ENCODE measurements at places on chromosomes 5 and 9. TPM values are rescaled to one million over a fixed set of nuclear protein-coding genes. Genes with fewer than 3 reads are reported as not detected.

The SLC34A3 gene
- polyA plus RNA-seq: 4.4 TPM

The IRGM gene
- 0.46 TPM for polyA plus RNA-seq

DNA sequence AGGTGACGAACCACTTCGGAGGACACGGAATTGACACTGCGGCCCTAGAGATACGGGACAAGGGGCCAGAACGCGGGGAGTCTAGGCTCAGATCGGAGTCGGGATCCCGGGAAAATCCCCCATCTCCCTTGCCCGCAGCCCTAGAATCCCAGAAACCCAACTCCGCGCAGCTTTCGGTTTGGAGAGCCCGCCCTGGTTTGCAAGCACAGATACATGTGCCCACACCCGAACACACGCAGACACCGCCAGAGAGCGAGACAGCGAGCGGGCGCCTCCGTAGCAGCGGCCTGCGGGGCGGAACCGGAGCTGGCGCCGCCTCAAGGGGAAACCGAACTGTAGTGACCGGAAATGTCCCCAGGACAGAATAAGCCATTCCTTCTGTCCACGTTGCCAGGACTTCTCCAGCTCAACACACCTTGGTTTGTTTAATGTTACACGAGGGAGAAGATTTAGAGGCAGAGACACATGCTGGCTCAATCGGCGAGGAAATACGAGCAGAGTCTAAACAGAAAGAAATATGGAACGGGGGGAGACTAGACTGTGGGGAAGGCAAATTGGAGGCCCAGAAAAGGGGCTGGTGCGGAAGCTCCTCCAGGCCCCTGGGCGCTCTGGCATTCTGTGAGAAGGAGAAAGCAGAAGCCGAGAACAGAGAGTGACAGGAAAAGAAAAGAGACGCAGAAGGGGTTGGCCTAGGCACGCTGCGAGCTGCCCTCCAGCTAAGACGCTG lies 2.9 kb upstream of the PAX5 start:
- DNase-seq: no peak

The GRXCR2 gene
- polyA plus RNA-seq: not detected

GRCh38 chr9:13189362-13189761 lies 90.1 kb downstream of the MPDZ start:
- DNase-seq: no peak

The WDR31 gene
- polyA plus RNA-seq: 7.7 TPM

DNA sequence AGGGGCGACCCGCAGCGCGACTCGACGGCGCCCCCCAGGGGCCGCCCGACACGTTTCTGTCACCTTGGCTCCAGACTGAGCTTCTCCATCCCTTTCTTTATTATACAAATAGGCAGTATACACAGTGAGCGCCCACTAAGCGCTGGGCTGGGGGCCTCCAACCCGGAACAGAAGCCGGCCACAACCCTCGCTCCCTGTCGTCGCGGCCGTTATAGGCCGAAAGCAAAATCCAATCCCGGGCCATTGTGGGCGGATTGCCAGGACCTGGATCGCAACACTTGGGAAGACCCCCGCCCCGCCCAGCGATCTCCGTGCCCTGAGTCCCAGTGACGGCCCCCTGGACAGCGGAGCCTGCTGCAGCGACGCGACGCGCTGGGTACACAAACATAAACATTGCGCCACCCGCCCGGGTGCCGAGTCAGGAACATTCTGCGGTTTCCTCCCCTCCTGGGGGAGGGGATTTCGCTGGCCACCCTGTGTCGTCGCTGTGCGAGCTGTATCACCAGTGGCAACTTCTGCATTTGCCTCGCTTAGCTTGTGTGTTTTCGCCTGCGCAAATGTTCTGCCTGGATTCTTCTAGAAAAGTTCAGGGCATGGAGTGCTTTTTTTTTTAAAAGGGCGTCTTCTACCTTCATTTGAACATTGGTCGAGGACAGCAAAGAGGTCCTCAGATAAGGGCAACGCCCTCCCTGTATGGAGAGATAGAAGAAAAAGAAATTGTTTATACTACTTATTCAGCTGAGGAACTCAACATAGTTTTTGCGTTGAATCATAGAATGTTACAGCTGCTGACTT lies 1.3 kb upstream of the DUSP1 start:
- DNase-seq: peak; percentile 76

DNA sequence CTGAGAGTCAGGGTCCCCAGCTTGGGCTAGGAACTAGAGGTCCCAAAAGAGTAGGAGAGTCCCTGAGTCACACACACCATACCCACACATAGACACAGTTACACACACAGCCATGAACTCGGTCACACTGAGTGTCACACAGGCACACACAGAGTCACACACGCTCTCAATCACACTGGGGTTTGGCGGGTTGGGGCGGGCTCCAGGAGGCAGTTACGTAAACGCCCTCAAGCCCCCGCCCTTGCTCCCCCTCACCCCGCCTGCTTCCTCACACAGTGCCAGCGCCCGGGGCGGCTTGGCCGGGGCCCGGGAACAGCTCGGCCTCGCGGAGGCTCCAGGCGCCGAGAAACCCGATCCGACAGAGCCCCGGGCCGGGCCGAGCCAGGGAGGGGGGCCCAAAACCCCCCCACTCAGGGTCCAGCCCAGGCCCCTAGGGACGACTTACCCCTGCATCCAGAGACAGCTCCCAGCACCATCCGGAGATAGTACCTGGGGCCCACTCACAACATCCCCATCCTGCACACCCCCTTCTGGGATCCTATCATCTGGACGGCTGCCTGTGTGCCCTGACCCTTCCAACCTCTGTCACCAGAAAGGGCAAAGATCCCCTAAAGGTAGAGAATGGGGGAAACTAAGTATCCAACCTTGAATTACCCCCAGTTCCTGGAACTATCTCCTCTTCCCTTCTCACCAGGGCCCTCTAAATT lies 3.5 kb upstream of the CNTFR start:
- no peak for DNase-seq

- DNase-seq: no peak
Observed at GRCh38 chr5:102818934-102819333, 63.8 kb downstream of the PAM start.

DNA sequence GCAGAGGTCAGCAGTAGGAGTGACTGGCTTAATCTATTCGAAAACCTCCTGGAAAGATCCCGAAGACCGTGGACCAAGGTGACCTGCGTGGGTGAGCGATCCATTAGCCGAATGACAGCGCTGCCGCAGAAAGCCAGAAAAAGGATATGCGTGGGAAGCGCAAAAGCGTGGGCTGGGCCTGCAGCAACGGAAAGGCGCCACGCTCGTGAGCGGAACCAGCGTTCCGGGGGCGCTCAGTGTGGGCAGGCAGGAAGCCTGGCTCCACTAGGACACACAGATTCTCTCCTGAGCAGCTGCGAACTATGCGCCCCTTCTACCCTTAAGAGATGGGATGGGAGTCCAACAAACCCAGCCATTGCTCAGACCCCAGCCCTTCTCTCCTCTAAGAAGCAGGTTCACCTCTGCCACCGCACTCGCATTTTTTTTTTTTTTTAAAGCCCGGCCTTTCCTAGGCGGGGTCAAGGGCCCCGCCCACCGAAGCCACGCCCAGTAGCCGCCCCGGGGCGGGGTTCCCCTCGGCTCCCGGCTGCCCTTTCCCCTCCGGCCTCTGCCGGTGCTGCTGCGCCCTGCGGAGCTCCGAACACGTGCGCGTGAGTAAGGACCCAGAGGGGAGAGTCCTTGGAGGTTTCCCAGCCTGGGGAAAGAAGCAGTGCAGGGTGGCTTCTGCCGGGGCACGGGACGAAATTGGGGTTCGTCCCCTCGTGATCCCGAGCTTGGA lies 19.8 kb upstream of the MATR3 start:
- DNase-seq: peak; percentile 61

The NKD2 gene
- 21.6 TPM for polyA plus RNA-seq
